ENCODE measurements at places on chromosomes 3 and 15.

DNA sequence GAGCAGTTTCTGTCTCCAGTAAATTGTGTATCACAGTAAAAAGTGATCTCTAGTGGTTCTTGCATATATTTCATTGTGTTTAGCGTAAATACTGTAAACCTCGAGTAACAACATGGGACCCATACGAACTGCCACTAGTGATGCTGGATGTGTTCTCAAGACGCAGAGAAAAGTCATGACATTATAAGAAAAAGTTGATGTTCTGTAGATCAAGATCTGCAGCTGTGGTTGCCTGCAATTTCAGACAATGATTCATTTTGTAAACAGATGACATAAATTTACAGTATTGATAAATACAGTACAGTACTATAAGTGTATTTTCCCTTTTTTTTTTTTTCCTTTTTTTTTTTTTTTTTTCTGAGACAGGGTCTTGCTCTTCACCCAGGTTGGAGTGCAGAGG lies 100.1 kb downstream of the DPH6 start:
- DNase-seq = no peak

- peak; percentile 67 for DNase-seq
These were observed at the start of gene TPM1 for GRCh38 chr15:63041974-63042876. TSS of gene TPM1 (plus strand) at chr15:63042747. CDS start at chr15:63042830, 83 bp downstream.

DNA sequence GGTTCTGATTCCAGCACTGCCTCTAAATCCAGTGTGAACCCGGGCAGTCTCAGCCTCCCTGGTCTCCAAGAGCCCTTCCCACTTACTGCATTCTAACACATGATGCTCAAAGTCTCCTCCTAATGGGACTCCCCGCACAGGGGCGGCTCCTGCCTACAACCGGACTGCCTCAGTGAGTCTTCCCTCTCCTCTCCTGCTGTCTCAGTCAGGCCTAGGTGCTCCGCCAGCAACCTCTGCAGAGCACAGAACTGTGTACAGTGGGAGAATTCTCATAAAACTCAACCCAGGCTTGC lies 28.9 kb downstream of the TBC1D2B start:
- peak; percentile 24 for DNase-seq

GRCh38 chr3:167843481-167843880 lies 108.0 kb downstream of the SERPINI1 start:
- no peak for DNase-seq

- DNase-seq = no peak
These were observed 203.2 kb upstream of the ICE2 start for GRCh38 chr15:60682115-60682514.

- DNase-seq = no peak
These were observed 20.8 kb downstream of the ABI3BP start for GRCh38 chr3:100972301-100972844.

GRCh38 chr3:180690061-180690460 lies 10.8 kb upstream of the CCDC39 start:
- DNase-seq = no peak

DNA sequence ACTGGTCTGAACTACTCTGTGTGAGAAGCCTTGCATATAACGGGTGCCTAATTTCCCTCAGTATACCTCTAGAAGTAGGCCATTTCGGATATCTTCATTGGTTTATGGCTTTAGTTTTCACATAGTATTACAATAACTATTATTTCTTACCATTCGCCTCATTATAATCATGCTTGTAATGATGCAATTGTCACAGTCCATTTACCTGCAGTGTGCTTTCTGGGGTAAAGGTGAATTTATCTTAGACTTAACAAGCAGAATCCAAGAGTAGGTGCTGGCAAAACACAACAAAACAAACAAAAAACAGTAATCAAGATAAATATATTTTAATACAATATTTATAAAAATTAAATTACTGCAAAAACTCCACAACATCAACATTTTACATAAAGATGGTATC lies 246.0 kb downstream of the WDR72 start:
- no peak for DNase-seq

GRCh38 chr3:20022954-20023622 lies 11.0 kb upstream of the PP2D1 start:
- no peak for DNase-seq

GRCh38 chr3:122572940-122573412 lies 4.5 kb upstream of the PARP15 start:
- no peak for DNase-seq

GRCh38 chr3:112470788-112471187 lies 28.5 kb downstream of the BTLA start:
- DNase-seq = no peak

DNA sequence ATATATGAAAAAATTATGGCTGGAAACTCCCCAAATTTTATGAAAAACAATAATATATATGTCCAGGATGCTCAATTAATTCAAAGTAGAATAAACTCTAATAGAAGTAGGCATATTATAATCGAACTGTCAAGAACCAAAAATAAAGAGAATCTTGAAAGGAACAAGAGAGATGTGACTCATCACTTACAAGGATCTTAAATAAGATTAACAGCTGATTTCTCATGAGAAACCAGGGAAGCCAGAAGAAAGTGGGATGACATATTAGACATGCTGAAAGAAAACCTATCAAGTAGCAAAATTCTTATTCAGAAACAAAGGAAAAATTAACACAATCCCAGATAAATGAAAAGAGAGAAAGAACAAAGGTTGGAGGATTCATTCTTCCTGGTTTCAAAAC lies 66.8 kb downstream of the FAIM start:
- DNase-seq = no peak

DNA sequence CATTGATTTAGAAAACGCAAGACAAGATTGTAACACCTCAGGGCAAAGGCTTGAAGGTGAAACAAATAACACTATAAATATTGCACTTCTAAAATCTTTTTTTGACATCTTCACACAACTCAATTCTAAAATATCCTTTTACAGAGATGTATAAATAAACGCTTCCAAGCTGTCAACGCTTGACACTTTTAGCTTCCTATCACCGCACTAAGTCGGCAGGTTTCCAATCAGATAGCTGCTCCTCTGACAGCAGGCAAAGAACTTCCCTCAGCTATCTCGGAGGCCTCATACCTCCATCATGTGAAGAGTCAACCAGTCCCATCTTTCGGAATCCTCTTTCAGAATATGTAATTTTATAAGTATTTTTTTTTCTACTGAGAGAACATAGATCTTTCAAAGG lies 71.0 kb downstream of the PCOLCE2 start:
- no peak for DNase-seq

DNA sequence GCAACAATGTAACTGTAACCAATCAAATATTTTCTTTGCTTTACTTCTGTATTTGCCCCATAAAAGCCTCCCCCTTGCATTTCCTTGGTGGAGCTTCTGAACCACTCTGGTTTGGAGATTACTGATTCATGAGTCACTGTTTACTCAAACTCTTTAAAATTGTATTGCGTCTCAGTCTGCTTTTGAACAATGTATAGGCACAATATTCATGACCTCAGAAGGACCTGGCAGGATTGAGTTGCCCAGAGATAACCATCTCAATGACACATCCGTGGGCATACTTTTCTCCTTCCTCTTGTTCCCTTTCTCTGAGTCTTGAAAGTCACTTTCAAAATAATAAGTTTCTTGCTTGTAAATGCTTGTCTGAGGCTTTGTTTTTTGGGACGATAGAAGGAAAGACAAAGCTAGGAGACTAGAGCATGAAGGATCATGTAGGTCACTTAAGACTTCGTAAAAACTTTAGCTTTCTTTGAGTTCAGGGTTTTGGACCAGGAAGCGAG lies 57.1 kb upstream of the POU1F1 start:
- no peak for DNase-seq

- DNase-seq = no peak
These were observed 248.3 kb downstream of the IL5RA start for GRCh38 chr3:2861920-2862319.

GRCh38 chr3:118587037-118587741 lies 447.5 kb downstream of the IGSF11 start:
- no peak for DNase-seq

- DNase-seq = peak; percentile 61
These were observed 23.5 kb upstream of the LRTM1 start for GRCh38 chr3:54951405-54951804.

GRCh38 chr15:99911816-99912215 lies 178.6 kb upstream of the LYSMD4 start:
- DNase-seq = peak; percentile 52

GRCh38 chr3:143084856-143085731 lies 34.5 kb upstream of the CHST2 start:
- no peak for DNase-seq

DNA sequence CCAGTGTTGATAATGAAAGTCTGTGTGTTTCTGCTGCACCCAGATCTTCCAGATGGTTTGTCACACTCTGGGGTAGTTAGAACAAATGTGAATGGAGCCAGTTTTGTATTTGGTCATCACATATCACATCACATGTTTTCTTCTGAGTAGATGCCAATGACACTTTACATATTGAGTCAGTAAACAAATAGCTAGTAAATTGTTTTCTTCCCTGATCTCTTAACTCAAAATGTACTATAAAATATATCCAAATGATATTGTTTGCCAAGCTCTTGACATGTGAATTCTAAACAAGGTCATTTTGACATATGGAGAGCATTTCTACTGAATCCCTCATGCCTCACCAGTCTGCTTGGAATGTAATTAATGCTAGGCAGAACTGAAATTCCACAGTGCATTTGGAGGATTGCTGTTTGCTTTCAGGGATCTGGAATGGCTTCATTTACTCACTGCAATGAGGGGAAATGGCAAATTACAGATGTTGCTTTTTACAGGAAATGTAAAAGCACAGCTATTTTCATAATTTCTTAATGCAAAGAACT lies 45.0 kb downstream of the PDHB start:
- peak; percentile 68 for DNase-seq

- DNase-seq = no peak
These were observed 76.5 kb downstream of the CD200R1L start for GRCh38 chr3:112770032-112770626.

DNA sequence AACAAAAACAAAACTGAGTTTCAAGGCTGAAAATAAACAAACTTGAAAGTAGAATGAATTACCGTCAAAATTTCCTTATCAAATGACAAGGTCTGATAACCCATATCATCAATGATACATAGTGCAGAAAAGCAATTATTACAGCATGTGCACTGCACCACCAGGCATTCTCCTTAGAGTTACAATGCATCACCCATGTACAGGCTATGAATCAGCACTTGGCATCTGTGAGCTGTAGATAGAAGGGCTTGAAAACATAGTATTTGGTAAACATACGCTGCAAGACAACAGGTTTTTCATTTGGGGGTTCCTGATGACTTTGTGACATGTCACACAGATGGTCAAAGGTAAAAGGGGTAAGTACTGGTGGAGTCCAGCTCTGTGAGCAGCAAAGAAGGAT lies 265.1 kb downstream of the CTNNB1 start:
- DNase-seq = no peak

GRCh38 chr3:81274671-81275070 lies 486.8 kb downstream of the GBE1 start:
- no peak for DNase-seq

GRCh38 chr3:154275292-154275691 lies 49.0 kb downstream of the DHX36 start:
- no peak for DNase-seq

GRCh38 chr3:23301819-23302218 lies 98.7 kb downstream of the UBE2E2 start:
- no peak for DNase-seq

DNA sequence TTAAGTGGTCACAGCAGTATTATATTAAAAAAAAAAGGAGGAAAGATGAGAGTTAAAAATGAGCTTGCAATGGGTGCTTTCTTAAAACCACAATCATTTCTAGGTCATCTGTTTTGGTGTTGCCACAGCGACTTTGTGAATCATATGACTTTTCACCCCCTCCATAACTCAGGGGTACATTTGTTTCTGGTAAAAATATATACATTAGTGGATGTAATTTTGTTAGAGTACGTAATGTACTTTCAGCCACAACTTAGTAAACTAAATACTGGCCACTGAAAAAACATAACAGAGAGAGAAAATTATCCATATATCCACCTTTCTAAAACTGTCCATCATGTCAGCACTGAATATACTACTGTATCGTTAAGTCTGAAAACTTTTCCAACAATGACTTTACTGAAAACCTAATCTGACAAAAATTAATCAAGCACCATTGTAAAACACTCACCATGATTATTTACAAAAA lies 3.4 kb downstream of the ANKRD28 start:
- DNase-seq = no peak

- no peak for DNase-seq
These were observed 36.0 kb downstream of the RFX7 start for GRCh38 chr15:56207711-56208110.

DNA sequence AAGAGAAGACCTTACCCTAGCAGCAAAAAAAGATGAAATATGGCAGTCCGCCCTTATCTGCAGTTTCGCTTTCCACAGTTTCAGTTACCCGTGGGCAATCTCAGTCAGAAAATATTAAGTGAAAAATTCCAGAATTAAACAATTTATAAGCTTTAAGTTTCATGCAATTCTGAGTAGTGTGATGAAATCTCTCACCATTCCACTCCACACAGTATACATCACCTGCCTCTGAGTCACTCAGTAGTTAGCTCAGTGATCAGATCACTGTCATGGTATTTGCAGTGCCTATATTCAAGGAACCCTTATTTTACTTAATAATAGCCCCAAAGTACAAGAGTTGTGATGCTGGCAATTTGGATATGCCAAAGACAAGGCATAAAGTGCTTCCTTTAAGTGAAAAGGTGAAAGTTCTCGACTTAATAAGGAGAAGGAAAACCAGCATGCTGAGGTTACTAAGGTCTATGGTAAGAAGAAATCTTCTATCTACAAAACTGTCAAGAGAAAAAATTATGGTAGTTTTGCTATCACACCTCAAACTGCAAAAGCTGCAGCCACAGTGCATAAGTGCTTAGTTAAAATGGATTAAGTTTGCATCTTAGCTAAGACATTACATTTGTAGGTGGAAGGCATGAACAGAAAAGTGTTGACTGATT lies 48.1 kb downstream of the HSPBAP1 start:
- DNase-seq = no peak

DNA sequence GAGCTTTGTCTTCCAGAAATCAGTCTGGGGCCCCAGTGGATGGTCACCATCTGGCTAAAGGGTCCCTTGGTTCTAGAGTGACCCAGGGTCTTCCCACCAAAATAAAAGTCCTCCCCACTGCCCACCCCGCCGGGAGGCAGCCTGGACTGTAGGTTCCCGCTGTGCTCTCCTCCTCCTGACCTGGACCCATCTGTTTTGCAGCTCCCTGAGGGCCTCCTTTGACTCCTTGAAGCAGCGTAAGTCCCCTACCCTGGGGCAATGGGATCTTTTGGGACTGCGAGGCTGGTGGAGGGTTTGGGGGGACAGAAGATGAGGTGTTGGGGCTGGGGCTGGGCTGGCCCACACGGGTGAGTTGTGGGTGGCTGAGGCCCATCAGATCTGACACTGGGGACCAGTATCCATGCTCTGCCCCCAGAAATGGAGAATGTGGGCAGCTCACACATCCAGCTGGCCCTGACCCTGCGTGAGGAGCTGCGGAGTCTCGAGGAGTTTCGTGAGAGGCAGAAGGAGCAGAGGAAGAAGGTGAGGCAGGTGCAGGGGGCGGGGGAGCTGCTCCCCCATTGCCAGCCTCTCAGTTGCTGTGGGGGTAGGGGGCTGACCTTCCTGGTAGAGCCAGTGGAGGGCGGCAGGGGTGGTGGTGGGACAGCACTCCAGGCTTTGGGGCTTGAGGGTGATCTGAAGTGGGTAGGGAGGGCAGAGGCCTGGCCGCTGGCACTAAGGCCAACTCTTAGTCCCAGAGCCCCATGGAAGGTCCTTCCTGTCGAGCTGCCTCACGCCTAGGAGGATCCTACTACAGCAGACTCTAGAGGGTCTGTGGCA lies 30.4 kb downstream of the PSTPIP1 start:
- peak; percentile 12 for DNase-seq

GRCh38 chr3:135915206-135915605 lies 50.3 kb upstream of the PPP2R3A start:
- DNase-seq = no peak

GRCh38 chr15:79582650-79583049 lies 150.5 kb downstream of the MINAR1 start:
- no peak for DNase-seq

GRCh38 chr3:159904455-159904854 lies 84.2 kb upstream of the IL12A start:
- DNase-seq = no peak

Data from head of caudate nucleus (tissue), 42 donors.